ENCODE measurements at places on chromosomes 5 and 9. TPM values are rescaled to one million over a fixed set of nuclear protein-coding genes. Genes with fewer than 3 reads are reported as not detected.

- no peak for DNase-seq
Observed at GRCh38 chr5:173341961-173342430, 13.8 kb upstream of the STC2 start.

GRCh38 chr5:159082474-159082873, 17.2 kb downstream of the EBF1 start:
- DNase-seq: no peak

Gene FABP6
- total RNA-seq: not detected

DNA sequence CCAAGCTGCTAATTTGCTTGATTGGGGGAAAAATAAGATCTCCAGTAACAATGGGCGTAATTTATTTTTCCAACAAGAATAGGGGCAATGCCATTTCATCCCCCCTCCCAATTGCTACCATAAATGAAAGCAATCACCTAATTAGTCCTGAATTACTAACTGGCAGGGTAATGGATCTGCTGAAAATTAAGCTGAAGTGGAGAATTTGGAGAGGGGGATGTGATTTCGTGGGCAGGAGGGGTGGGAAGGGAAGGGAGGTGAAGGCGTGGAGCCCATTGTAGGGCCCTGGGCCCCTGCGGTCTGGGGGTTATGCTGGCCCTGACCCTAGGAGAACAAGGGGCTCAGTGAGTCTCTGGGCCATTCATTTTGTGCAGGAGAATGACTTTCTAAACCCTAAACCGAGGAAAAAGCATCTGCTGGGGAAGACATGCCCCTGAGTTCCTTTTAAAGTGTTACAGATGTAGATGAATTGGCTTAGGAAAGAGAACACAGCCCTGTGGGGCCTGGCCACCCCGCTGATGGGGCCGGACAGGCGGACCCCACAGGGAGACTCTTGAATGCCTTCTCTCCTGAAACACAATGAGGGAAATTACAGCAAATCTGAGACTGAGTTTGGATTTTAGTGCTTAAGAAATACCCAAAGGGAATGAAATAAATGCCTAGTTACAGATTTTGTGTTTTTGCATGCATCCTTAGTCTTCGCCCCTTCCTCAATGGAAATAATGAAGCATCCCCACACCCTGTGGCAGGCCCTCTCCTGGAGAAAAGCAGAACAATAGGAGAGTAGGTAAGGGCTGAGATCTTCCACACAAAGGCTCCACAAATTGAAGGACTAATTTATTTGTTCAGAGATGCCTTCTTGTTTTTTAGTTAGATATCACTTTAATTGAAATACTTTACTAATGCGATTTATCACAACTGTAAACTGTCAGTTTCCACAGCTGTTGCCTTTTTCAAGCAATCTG, 143.2 kb downstream of the PSAT1 start:
- no peak for DNase-seq

GRCh38 chr9:128298535-128299482, 22.7 kb downstream of the SWI5 start:
- no peak for DNase-seq

Gene HCN1
- not detected for total RNA-seq
